Motor neuron (in vitro differentiated cells): ENCODE measurements at places on chromosomes 2 and 18. TPM values are rescaled to one million over a fixed set of nuclear protein-coding genes. Genes with fewer than 3 reads are reported as not detected.
A peak's percentile ranks its signal among the peaks of the same experiment; 100 is the strongest.

Gene GREB1L
- 25.5 and 28.9 TPM in 2 replicates for total RNA-seq

Gene STARD6
- total RNA-seq = not detected in 2 replicates

Gene SNRNP200
- 112 and 113 TPM in 2 replicates for total RNA-seq

Gene SIX3
- 0.08 TPM in 1 of 2 replicates, not detected in the other for total RNA-seq

Gene RNF144A
- total RNA-seq = 9.7 and 9.8 TPM in 2 replicates

Gene MZT2B
- 286 and 315 TPM in 2 replicates for total RNA-seq

Gene ABCG5
- total RNA-seq = 0.21 and 0.26 TPM in 2 replicates

Gene SNORC
- total RNA-seq = 0.82 and 1.4 TPM in 2 replicates

Gene HSPD1
- 274 and 276 TPM in 2 replicates for total RNA-seq

Gene RGPD3
- total RNA-seq = 0.43 and 0.63 TPM in 2 replicates

Gene TEKT4
- 0.05 TPM in 1 of 2 replicates, not detected in the other for total RNA-seq

Gene REG1B
- not detected in 2 replicates for total RNA-seq

DNA sequence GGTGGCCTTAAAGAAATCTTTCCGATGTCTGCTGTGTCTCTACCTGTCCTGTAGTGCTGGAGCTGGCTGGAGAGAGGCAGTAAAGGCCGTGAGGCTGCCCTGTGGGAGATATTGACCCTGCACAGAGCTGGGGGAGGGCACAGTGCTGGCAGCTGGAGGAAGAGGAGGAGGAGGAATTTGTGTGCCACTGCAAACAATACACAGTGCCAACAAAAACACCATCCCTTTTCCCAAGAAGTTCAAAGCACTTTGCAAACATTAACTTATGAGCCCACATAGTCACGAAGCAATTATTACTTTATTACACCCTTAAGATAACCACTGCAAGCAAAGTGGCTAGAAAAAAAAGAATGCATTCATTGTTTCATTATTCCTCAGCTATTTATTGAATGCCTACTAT, 45.0 kb upstream of the CYTIP start:
- no peak for ATAC-seq

- ATAC-seq = no peak
Observed at GRCh38 chr18:37567061-37567993, 1.7 kb upstream of the CELF4 start.

DNA sequence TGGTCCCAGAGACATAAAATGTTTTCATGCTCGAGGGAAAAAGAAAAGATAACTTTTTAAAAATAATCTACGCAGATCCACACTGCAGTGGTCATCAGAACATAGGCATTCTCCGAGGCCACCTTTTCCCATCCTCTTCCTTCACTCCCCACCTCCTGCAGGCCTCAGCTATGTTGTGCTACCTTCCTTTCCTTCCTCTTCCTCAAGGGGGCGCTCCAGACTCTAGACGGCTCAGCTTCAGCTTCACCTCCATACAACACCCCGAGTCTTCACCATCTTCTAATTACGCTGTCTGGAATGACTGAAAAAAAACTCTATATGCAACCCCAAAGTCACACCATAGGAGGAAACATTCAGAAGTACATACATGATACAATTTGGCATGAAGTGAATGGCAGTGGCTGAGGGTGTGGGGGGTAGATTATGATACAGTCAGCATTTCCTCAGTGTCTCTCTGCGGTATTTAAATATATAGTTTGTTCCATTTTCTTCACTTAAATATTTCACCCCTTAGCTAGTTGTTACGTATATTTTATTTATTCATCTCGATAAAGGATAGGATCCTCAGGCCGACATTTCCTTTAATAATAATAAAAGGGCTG, 583.6 kb downstream of the IRS1 start:
- peak; percentile 86 for ATAC-seq

GRCh38 chr2:203327582-203327900, 653 bp upstream of the ABI2 start:
- no peak for ATAC-seq

- ATAC-seq = no peak
Observed at GRCh38 chr2:80926168-80926567, 621.6 kb upstream of the LRRTM1 start.

DNA sequence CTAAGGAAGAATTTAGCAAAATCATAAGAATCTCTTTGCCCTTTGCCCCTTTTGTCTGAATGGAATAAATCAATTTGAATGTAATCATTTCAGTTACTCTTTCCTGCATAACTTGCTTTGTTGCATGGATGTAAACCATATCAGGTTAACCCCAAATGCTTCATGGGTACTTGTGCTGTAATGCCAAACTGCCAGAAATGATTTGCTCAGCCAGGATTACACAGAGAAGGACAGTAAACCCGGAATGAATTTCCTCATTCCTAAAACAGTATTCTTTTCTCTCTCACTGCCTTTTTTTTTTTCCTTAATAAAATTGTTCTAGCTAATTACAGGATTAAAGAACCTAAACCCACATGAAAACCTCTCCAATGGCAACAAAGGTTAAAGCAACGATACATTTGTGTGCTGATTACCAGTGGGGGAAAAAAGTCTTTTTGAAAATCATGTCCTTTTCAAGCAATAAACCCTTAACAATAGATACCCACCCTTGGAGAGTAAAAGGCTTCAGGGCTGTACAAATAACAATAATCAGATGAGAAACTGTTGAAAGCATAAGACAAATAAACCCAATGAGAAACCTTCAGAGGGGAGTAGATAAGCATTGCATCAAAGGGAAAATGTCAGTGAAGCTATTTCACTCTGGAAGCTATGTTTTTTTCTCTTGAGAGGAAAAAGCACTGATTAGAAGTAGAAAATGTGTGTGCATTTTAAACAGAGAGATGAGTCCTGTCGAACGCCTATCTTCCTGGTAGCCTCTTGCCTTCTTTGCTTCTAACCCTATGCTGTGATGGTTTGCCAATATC, 275.3 kb downstream of the CDH2 start:
- no peak for ATAC-seq

GRCh38 chr2:224747765-224748164, 31.6 kb upstream of the CCDC195 start:
- no peak for ATAC-seq

- no peak for ATAC-seq
Observed at GRCh38 chr18:34631093-34631966, 78.8 kb upstream of the DTNA start.

DNA sequence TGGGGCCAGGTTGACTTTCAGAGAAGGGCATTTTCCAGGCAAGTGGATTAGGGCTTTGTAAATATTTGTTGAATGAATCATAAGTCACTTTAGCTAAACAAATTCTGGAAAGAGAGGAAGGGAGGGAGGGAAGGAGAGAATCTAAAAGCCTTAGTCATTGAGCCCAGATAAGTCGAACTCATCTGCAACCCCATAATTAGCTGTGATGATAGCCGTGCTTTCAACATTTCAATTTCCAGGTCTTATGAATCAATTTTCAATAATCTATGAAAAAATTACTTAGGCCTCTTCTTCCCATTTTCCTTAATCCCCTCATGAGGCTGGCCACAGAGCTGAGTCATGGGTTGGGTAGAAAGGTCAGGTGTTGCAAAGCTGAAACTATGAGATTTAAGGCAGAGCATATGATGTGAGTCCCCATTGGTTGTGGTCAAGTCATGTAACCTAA, 111.9 kb upstream of the MAPRE2 start:
- peak; percentile 36 for ATAC-seq

DNA sequence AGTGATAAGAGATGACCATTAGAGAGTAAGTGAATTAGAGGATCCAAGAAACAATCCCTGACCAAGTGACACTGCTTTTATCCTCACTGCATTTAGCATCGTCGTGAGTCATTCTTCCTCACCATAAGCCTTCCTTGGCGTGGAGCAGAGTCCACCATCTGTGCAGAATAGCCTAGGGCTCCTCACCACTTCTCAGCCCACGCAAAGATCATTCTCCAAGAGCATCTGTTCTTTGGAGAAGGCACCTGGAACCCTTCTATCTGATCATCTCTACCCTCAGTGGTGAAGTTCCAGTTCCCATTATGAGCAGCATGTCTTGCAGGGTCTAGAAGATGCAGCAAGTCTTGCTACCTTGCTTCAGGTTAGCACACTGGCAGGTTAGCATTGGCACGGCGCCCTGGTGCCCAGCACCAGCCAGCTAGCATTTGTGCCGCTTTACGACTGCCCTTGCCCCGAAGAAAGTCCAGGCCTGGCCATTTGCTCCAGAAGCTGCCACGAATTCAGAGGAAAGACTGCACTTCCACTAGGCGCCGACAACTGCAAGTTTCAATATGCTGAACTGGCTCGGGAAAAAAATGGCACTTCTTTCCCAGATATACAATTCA, 225.8 kb downstream of the TTC32 start:
- no peak for ATAC-seq

DNA sequence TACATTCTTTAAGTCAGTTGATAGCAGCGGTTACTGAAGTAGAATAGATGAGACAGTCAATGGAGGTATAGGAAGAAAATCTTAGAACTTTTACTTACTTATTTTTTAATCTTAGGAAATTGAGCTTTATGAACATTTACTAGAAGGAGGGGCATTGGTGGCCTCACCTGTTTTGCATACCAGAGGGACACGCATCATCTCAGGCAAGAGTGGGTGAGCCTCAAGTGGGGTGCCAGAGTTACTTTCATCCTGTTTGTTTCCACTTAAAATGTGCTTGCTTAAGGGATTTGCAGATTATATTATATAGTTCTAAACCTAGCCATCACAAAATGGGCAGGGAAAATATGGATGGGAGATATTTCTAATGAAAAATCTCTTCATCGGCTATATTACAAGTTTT, 61.6 kb downstream of the WDR7 start:
- ATAC-seq = no peak

GRCh38 chr2:239399921-239400595, 762 bp downstream of the HDAC4 start:
- no peak for ATAC-seq

DNA sequence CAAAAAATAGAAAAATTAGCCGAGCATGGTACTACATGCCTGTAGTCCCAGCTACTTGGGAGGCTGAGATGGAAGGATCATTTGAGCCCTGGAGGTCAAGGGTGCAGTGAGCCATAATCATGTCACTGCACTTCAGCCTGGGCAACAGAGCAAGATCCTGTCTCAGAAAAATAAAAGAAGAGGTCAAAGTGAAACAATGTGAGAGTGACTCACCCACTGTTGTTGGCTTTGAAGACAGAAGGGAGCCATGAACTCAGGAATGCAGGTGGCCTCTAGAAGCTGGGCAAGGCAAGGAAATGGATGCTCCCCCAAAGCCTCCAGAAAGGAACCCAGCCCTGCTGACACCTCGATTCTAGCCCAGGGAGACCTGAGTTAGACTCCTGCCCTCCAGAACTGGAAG, 3.7 kb upstream of the TMEM214 start:
- ATAC-seq = no peak

- no peak for ATAC-seq
Observed at GRCh38 chr2:157874348-157874747, 1.8 kb downstream of the ACVR1 start.

DNA sequence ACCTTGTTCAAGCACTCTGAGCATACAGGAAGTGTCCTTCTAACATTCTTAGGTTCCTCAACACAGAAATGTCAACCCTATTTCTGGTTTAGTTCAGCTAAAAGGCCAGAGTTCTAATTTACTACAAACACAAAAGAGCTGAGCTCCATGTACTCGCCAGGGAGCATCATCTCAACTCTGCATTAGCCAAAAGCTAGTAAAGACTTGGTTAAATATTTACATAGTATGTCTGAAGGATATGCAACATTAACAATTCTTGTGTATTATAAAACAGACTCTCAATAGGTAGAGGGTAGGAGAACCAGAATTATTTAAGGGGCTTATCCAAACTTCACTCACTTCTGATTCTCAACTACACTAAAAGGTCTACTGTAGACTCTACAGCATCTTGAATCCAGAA, 154.6 kb downstream of the THADA start:
- ATAC-seq = no peak

GRCh38 chr2:241226723-241227572, 38.5 kb downstream of the ANO7 start:
- ATAC-seq = no peak
